Left lobe of liver (tissue), 2 donors: ENCODE measurements at places on chromosomes 7 and 10. TPM values are rescaled to one million over a fixed set of nuclear protein-coding genes. Genes with fewer than 3 reads are reported as not detected.

GRCh38 chr7:24899905-24900304 lies 80.1 kb downstream of the OSBPL3 start:
- no peak for DNase-seq

- no peak for DNase-seq
Observed at GRCh38 chr10:5691786-5692185, 7.1 kb downstream of the TASOR2 start.

- DNase-seq: no peak
Observed at GRCh38 chr7:1058311-1058710, 14.0 kb downstream of the GPR146 start.

DNA sequence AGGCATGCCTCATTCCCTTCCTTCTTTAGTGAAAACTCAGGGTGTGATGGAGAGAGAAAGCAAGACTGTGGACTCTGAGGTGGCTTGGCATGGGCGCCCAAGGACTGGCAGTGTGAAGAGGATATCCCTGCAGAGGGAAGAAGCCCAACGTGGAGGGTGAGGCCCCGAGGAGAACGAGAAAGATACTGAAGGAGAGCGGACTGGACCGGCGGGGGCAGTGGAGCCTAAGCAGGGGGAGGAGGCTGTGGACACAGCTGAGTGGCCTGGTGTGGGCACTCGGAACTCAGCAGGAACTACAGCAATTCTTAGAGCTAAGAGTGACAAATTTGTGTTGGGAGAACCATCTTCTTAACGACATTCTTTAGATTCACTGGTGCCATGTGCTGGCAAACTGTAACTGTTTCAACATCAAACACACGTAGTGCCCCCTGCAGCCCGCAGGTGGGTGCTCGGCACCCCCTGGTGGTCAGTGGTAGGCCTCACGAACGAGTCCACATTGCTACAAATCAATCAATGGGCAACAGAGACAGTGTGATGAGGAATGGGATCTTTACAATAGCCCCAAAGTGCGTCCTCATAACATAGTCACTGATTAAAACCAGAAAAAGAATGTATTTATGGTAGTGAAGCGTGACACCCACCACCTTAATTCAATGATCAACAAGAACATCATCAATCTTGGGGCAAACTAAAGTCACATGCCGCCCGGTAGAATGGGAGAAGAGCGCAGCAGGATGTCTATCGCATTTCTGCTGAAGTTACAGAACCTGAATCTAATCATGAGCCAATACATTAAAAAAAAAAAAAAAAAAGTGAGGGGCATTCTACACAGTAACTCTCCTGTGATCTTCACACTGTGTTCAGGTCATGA lies 2.0 kb upstream of the SFTPA1 start:
- DNase-seq: no peak

ZPBP gene
- not detected for total RNA-seq

- no peak for DNase-seq
Observed at GRCh38 chr7:5343884-5344283, 61.1 kb downstream of the SLC29A4 start.

- no peak for DNase-seq
Observed at GRCh38 chr10:60877777-60878120, 66.2 kb downstream of the RHOBTB1 start.

ETV1 gene
- 8.4 TPM for total RNA-seq
